GM12892 (cell line): ENCODE measurements at places on chromosomes 12 and 14.

- DNase-seq, result peak; percentile 50
Measured at GRCh38 chr12:124917135-124917840, 2.8 kb upstream of the UBC start.

GRCh38 chr12:41202051-41202450 lies 13.9 kb downstream of the PDZRN4 start:
- no peak for DNase-seq

- no peak for DNase-seq
Measured at GRCh38 chr14:23610815-23611289, 25.3 kb upstream of the DHRS2 start.

GRCh38 chr14:31927348-31927832 lies 149.7 kb upstream of the ARHGAP5 start:
- no peak for DNase-seq

- DNase-seq, result no peak
Measured at GRCh38 chr12:77847680-77848431, 17.2 kb downstream of the NAV3 start.

- DNase-seq, result no peak
Measured at GRCh38 chr12:52649066-52649465, 2.9 kb downstream of the KRT2 start.
